ENCODE measurements at places on chromosomes 3 and 15.

DNA sequence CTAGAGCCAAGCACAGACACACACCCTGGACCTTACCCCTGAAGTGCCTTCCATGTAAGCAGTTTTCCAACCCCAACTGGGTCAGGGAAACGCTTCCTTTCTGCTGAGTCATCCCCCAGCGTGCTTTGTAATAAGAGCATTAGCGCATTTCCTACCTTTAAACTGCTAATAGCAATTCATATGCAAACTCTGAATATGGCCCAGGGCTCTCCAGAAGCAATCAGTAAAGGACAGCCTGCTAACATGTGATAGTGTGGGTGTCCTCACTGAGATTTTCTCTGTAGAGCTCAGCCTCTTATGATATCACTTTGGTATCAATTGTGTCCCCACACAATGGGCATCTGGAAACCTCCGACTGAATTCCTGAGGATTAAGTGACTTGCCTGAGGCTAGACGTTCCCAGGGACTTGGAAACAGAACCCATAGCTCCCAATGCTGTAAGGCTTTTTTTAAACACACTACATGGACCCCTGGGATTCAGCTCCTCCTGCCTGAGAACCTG lies 5.6 kb downstream of the GABRB3 start:
- no peak for DNase-seq

- no peak for DNase-seq
These were observed 31.6 kb upstream of the OR5K4 start for GRCh38 chr3:98322101-98322500.

DNA sequence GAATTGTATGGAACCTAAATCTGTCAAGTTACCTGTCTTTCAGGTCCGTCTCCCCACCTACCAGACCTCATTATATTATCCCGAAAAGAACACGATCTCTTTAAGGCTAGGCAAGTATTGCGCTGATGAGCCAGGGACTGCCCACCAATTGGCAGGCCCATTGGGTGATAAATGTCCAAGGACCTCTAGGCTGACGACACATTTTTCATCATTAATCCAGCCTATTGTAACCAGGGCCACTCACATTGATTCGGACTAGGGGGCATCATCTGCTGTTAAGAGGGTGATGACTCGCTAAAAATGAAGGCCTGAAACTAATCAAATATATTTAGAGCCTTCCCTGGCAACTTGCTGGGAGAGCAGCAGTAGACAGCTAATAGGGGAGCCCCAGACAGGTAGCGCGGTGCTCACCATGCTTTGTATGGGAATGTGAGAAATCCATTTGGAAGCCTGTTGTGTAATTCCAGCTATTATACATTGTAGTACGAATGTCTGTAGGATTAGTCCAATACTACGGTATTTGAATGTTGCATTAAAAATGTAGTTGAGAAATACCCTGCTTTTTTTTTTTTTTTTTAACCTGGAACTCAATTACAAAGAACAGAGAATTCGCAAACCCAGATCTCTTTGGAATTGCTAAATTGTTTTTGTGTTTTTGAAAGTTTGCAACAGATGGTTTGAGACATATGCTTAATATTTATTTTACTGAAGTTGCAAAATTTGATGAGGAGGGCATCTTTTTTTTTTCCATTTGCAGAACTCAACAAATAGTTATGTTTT lies 156.1 kb downstream of the ROBO2 start:
- no peak for DNase-seq

DNA sequence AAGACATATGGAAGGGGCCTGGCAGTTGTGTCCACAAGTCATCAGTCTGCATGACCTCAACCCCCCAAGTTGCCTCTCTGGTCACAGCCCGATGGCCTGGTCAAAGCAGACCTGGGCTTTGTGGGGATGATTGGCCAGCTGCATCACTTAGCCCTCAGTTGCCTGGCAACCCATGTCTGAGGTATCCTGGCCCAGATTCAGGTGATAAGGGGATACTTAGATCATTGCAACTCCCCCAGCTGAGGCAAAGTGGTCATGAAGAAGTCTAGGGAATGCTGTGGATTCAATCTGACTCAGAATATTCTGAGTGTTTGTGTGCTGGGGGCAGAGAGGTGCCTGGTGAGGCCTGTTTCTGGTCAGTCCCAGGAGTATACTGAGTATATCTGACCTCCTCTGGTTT lies 5.0 kb downstream of the GPR156 start:
- DNase-seq = no peak

GRCh38 chr3:59731943-59732342 lies 682.1 kb upstream of the CFAP20DC start:
- DNase-seq = no peak

DNA sequence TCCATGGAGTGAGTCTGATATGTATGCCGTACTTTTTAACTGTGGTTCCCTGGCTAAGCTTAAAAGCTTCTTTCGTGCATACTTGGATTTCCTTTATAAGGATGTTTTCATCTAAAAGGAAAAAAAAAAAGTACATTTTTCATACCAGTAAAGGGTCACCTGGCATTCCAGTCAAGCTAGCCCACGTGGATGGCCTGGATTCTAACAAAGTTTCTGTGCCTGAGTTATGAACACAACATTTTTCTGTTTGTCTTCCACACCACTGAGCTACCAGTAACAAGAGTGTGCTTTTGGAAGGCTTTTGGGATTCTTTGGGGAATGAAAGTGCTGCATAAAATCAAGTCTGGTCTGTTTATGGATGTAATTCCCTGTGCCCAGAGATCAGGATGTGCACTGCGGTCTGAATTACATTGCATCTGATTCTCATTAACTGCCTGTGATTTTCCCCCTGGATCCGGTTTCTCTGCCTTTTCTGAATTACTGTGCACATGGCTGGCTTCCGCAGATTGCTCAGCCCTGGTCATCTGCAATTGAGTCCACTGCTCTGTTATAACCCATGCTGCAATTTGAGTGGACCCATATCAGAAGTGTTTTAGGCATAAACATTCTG lies 38.2 kb upstream of the MAGI1 start:
- DNase-seq = peak; percentile 82

DNA sequence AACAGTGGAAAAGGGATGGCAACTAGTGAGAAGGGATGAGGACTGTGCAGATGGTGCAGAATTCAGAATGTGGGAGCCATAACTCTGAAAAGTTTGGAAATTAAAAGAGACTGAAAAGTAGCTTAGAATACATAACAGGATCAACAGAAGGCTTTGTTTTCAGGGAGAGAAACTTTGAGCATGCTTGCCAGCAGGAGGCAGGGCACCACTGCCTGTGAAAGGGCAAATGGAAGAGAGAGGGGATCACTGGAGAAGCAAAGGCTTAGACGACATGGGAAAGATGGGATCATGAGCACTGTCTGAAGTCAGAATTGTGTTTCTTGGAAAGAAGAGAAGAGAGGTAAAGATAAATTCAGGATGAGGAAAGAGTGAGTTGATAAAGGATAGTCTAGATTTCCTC lies 99.6 kb downstream of the ABI3BP start:
- DNase-seq = no peak

DNA sequence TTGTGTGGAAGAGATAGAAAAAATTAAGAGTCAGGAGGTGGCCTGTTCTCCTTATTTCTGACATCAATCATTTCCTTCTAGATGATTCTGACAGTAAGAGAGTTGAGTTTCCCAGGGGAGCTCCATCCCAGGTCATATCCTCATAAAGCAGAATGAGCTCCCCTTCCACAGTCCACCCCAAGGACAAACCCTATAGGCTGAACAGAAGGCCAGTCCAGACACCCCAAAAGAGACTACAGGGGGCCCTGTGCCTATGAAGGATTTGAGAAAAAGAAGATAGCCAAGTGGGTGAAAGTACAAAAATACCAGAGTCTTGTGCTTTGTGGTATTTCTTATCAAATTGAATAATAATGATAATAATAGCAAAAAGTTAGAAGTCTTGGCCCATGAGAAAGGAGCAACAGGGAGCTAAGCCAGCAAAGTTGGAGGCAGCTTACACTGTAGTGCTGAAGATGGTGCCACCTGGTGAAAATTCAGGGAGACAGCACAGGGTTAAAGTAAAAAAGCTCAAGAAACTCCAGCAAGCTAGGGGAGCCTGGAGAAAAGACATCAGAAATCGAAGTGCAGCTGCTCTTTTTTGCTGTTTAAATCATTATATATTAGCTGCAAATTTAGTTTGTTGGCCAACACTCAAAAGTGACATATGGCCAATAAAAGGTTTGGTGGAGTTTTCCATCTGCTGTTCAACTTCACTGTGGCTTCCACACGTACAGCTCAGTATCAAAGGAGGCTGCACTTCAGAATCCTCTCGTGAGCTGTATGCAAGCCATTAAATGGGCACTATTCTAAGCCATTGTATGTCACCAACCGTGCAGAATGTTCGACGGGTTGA lies 35.8 kb upstream of the SLC24A5 start:
- DNase-seq = no peak

GRCh38 chr3:48433472-48434118 lies 3.7 kb upstream of the PLXNB1 start:
- no peak for DNase-seq

DNA sequence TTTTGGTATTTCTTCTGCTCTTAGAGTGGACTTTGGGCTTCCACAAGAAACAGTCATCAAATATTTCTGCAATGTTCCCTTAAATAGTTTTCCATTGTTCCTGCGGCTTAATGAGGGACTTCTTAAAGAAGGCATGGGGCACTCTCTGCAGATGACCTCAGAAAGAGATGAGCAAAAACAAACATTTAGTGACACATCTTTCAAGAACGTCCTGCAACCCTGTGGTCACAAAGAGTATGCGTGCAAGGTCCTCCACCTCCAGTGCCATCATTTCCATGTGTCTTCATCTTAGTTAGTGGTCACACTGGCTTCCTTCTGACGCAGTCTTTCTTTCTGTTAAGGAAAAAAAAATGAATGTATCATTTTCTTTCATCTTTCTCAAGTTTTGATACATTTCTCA lies 56.2 kb downstream of the GREM1 start:
- DNase-seq = peak; percentile 66

DNA sequence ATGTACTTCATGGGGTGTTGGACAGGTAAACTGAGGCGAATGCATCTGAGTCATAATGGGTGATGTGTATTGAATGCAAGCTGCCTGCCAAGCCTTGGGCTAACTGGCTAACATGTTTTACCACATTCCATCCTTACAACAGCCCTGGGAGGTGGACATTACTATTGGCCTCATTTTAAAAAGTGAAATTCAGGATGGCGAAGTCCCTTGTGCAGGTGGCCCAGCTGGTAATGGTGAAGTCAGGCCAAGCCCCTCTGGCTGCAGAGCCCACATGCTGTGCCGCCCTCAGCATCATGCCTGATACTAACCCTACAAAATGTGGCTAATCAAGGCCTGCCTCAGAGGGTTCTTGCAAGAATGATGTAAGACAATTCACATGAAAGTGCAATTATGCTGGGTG lies 60.0 kb upstream of the CHD2 start:
- no peak for DNase-seq

All from fibroblast of skin of left biceps (primary cell).